MG63 (cell line): ENCODE measurements at places on chromosomes 11 and 22. TPM values are rescaled to one million over a fixed set of nuclear protein-coding genes. Genes with fewer than 3 reads are reported as not detected.
A peak's percentile ranks its signal among the peaks of the same experiment; 100 is the strongest.

- DNase-seq: no peak
Observed at GRCh38 chr11:2590131-2590964, 109.4 kb downstream of the KCNQ1OT1 start.

GRCh38 chr11:17500673-17501072 is 24.0 kb upstream of the ABCC8 start:
- no peak for DNase-seq

GRCh38 chr22:39664485-39665200 is 94.1 kb downstream of the CACNA1I start:
- DNase-seq: no peak

DNA sequence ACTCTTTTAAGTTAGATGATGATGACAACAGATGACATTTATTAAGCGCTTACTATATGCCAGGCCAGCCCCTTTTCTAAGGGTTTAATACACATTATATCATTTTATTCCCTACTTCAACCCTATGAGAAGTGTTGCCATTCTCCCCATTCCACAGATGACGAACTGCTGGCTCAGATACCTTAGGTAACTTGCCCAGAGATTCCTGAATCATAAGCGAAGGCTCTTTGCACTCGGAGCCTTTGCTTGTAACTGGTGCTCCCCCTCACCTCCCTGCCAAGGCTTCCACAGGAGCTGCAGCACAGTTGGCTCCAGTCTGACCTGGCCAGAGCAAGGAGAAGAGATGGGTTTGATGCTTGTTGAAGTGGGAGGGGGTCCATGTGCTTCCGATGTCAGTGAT is 43.0 kb downstream of the DBX1 start:
- DNase-seq: no peak

DNA sequence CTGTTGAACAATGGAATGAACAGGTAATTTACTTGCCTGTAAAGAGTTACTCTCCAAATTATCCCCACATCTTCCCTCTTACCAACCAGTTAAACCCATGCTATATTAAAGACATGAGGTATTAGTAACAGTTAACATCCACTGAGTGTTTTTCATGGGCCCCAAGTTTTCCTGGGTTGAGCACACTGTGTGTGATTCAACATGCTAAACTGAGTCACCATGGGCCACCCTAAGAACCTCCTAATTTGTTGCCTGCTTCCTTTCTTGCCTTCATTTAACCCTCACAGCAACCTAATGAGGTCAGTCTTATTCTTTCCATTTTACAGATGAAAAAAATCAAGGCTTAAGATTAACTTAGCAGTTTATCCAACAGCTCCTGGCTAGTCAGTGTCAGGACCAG is 51.0 kb downstream of the GALNT18 start:
- no peak for DNase-seq

DNA sequence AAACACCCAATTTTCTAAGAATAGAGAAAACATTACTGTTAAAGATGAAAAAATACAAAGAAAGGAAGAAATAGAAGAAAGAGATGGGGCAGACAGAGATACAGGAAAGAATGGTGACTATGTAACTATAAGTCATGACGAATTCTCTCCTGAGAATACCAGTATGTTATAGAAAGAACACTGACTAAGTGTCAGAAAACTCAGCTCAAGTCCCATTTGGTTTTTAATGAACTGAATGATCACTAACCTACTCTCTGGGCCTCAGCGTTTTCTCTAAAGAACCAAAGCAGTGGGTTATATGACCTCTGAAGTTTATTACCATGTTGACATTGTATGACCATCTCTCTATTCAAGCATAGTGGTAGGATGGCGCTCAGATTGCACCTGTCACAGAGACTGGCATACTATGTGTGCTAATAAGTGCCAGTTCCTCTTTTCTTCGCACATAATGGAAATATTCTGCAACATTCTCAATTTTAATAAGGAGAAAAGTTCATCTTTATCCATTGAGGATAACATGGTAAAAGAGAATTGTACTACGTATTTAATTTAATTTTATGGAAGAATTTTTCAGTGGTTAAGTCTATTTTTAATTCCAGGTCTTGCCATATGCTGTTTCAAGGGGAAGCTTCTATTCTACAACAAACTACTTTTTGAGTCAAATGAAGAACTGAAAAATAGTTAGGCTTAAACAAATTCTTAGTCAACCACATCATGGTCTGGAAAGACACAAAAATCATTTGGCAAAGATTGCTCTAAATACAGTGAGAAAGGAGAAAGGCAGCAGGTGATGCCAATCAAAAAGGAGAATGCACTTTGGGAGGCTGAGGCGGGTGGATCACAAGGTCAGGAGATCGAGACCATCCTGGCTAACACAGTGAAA is 25.0 kb upstream of the EED start:
- no peak for DNase-seq

- no peak for DNase-seq
Observed at GRCh38 chr11:15801126-15801525, 555.2 kb downstream of the SOX6 start.

DNA sequence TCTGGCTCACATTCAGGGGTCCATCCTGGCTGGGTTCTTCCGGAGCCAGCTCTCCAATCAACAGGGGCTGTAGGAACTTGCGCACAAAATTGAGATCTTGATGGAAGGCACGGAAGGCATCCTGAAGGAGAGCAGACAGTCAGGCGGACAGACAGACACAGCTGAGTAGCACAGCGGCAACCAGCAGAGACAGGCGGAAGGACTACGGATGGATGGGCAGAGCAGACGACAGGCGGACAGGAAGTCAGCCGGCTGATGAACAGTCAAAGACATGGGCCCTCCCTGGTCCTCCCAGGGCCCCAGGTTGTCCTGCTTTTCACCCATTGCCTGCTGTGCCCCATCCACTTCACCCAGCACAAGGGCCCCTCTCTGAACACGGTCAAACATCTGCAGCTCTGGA is 11.3 kb downstream of the FADS3 start:
- DNase-seq: no peak

- DNase-seq: no peak
Observed at GRCh38 chr11:35183326-35183925, 44.5 kb downstream of the CD44 start.

- DNase-seq: peak; percentile 9
Observed at GRCh38 chr11:61828629-61829407, 718 bp downstream of the FADS2 start.

- DNase-seq: no peak
Observed at GRCh38 chr11:12102588-12103410, 7.6 kb upstream of the MICAL2 start.

DNA sequence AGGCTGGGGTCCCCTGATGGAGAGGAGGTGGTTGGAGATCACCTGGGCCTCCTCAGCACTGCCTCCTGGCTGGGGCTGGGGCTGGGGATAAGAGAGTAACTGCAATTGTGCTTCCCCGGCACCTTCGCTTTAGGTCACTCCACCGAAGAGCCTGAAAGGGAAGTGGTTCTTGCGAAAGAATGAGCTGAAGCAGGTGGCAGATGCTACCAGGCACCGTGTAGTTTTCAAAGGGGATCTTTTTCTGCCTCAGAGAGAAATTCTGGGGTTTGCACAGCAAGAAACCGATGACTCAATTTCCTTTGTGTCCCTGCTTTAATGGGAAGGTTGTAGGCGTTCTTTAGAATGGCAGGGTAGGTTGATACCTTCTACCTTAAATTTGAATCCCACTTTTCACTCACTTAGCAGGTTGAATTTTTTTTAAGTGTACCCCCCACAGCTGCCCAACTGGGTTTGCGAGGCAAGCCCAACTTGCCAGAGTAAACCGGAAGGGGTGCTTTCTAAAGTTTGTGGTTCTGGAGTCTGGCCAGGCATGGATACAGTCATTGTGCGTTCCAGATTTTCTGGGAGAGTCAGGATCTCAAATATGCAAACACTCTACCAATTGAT is 5.3 kb downstream of the CD44 start:
- DNase-seq: peak; percentile 80

- peak; percentile 37 for DNase-seq
Observed at GRCh38 chr11:69744435-69744834, 30.7 kb downstream of the FGF4 start.

- no peak for DNase-seq
Observed at GRCh38 chr22:23086787-23087186, 16.5 kb downstream of the GNAZ start.

DNA sequence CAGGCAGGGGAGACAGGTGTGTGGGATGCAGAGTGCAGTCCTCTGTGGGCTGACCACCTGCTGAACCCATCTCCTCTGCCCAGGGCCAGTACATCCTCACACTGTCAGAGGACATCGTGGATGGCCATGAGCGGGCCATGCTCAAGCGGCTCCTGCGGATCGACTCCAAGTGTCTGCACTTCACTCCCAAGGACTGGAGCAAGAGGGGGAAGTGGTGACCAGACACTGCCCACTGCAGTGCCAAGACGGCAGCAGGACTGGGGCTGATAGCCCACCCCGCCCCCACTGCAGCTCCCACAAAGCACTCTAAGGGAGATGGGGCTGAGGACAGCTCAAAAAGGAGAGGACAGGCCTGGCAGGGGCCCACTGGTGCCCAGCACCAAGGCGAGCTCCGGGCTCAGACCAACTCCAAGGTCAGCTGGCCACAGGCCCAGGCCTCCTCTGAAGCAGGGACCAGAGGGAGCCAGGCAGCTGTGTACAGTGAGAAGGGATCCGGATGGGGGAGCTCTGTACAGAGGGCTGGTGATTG is 1.6 kb downstream of the RNASEH2C start:
- peak; percentile 38 for DNase-seq

DNA sequence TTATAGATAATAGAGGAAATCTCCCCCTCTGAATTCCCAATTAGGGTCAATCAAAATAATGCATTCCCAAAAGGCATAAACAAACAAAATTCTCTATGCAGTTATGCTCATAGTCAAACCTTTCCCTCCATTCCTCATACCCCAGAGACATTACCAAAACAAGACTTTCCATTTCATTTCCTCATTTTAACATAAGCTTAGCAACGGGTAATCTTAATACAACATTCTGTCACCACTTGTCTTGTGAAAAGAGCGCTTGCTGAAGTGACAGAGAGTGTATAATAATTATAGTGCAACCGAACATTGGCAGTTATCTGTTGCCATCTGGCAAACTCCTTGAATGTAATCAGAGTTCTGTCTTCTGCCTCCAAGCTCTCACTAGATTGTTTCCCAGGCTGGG is 1.2 kb upstream of the SLN start:
- no peak for DNase-seq

- no peak for DNase-seq
Observed at GRCh38 chr11:5369789-5370188, 13.8 kb upstream of the OR51M1 start.

DNA sequence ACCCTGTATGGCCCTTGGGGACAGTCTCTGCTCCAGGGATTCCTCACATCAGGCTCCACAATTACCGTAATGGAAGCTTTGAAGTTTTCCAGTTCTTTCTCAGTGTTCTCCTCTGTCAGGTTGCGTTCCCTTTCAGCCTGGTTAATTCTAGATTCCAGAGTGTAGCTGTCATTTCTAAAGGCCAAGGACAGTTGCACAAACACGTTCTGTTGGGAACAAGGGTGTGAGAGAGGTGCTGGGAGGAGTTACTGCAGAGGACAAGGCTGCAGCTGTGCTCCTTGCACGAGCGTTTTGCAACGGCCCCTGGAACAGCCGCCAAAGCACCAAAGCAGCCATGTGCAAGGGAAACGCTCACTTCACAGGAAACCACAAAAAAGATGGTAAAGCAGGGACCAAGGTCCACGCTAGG is 35.9 kb upstream of the LYVE1 start:
- DNase-seq: no peak

- DNase-seq: no peak
Observed at GRCh38 chr11:57791321-57792059, 29.9 kb downstream of the CTNND1 start.

DNA sequence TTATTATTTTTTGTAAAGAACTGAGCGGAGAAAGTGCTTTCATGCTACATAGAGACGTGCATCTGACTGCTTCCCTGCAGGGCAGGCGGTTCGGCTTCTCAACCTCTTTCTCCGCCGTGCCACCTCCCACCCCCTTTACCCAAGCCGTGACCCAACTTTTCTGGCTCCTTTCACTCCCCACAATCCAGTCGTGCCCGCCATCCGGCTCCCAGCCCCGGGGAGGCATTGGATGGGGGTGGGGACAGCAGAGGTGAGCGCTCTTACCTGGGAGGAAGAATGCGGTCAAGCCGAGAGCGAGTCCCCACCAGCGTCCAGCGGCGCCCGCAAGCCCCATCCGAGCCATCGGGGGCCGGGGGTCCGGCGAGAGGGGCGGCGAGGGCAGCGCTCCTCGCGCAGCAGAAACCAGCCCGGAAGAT is 781 bp downstream of the NECTIN1 start:
- peak; percentile 23 for DNase-seq

GRCh38 chr22:46862418-46863324 is 100.2 kb downstream of the TBC1D22A start:
- no peak for DNase-seq

- DNase-seq: no peak
Observed at GRCh38 chr11:13149991-13150390, 127.6 kb upstream of the BMAL1 start.

GRCh38 chr11:87059596-87060390 is 22.1 kb downstream of the TMEM135 start:
- DNase-seq: no peak

The CELF1 gene
- 69.3 and 86.9 TPM in 2 replicates for total RNA-seq

The MLC1 gene
- total RNA-seq: not detected in 2 replicates

The MAPK11 gene
- total RNA-seq: 15.0 and 27.8 TPM in 2 replicates

The TRIM48 gene
- not detected in 2 replicates for total RNA-seq

The LINC01488 gene
- not detected in 2 replicates for total RNA-seq

The HEPHL1 gene
- total RNA-seq: not detected in 2 replicates

The OR52I2 gene
- total RNA-seq: not detected in 2 replicates

The RAG2 gene
- not detected in 2 replicates for total RNA-seq

The OR8G5 gene
- total RNA-seq: not detected in 2 replicates

The RHOG gene
- total RNA-seq: 13.0 and 23.7 TPM in 2 replicates

The F2 gene
- total RNA-seq: 0.46 TPM in 1 of 2 replicates, not detected in the other

The CLMP gene
- total RNA-seq: 78.3 and 109 TPM in 2 replicates

The ST14 gene
- total RNA-seq: not detected in 2 replicates

The GAL3ST1 gene
- not detected in 2 replicates for total RNA-seq

The DTX4 gene
- total RNA-seq: 18.8 and 22.7 TPM in 2 replicates

The CRYAB gene
- total RNA-seq: 0.67 and 15.7 TPM in 2 replicates

The OVCH2 gene
- total RNA-seq: not detected in 2 replicates

The ACTN3 gene
- not detected in 2 replicates for total RNA-seq

The CASP5 gene
- not detected in 2 replicates for total RNA-seq
